ENCODE measurements at places on chromosomes 4 and X.

DNA sequence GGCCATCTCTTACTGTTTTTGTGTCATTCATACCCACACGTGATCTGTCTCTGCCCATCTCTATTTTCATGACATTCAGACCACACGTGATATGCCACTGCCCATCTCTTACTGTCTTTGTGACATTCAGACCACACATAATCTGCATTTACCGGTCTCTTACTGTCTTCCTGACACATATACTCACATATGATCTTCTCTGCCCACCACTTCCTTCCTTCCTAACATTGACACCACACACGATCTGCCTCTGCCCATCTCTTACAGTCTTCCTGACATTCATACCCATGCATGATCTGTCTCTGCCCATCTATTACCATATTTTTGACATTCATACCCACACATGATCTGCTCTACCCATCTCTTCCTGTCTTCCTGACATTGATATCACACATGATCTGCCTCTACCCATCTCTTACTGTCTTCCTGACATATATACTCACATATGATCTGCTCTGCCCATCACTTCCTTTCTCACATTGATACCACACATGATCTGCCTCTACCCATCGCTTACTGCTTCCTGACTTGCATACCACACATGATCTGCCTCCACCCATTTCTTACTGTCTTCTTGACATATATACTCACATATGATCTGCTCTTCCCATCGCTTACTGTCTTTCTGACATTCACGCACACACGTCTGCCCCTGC lies 36.1 kb downstream of the SCML1 start:
- no peak for DNase-seq

DNA sequence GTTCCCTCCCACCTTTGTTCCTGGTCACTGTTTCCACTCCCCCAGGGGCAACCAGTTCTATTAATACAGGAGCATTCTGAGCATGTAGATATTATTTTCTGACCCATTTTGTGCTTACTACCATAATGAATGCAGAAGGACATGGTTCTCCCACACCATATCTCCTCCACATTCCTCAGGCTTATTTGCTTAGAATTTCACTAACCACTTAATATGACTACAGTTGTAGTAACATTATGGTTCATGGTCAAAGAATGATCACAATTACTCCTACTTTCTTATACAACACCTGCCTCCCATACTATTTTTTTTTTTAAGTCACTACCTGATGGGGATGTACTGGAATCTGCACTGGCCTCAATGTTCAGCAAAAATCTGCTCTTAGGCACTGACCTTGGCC lies 7.5 kb upstream of the FAM184B start:
- no peak for DNase-seq

DNA sequence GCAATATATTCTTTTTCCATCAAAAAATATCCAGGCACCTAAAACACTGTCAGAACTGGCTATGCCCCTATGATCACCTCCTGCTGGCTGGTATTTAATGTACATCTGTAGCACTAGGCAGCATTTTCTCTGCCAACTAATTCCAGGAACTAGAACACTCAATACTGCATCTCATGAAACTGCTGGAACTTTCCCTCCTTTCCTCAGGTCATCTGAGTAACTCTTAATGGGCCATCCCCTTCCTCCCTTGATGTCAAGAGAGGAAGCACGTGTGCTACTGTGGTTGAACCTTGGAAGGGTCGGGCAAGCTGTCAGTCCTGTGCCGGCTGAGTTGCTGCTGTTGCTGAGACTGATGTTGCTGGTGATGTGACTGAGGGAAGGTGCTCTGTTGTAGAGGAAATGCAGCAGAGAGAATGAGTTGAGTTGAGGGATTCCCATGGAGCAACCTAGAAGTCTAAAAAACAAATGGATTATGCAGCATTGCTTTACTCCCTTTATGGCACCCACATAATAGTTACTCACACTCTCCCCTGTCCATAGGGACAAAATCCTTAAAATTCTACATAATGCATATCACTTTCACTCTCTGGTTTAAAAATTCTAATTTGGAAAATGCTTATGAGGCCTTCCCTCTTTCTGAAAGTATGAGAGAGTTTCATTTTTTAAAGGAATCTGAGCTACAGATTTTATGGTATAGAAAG lies 39.5 kb downstream of the TMEM165 start:
- DNase-seq, result no peak

DNA sequence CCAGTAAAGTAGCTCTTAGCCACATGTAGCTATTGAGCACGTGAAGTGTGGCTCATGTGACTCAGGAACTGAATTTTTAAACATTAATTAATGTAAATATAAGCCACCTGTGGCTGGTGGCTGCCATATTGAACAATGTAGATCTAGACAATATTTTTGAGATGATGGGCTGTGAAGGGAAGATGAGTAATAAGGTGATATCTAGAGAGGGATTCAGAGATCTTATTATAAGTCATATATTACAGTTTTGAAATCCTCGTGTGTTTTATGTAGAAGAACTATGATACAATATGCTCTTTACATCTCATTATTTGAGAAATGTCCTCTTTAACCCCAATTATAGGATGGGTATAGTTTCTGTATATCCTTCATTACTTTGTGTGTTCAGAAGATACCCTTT lies 5.6 kb downstream of the GAR1 start:
- no peak for DNase-seq

GRCh38 chr4:109295081-109295480 lies 7.4 kb downstream of the COL25A1 start:
- DNase-seq, result no peak

GRCh38 chrX:37287741-37288444 lies 61.3 kb upstream of the PRRG1 start:
- DNase-seq, result no peak

DNA sequence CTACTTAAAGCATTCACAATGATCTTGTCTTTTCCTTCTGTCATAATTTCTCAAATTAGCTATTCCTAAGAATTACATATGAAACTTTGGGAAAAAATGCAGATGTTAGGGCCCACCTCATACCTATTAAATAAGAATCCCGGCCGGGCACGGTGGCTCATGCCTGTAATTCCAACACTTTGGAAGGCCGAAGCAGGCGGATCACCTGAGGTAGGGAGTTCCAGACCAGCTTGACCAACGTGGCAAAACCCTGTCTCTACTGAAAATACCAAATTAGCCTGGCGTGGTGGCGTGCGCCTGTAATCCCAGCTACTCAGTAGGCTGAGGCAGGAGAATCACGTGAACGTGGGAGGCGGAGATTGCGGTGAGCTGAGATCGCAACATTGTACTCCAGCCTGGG lies 158.4 kb upstream of the TLL1 start:
- DNase-seq, result no peak

DNA sequence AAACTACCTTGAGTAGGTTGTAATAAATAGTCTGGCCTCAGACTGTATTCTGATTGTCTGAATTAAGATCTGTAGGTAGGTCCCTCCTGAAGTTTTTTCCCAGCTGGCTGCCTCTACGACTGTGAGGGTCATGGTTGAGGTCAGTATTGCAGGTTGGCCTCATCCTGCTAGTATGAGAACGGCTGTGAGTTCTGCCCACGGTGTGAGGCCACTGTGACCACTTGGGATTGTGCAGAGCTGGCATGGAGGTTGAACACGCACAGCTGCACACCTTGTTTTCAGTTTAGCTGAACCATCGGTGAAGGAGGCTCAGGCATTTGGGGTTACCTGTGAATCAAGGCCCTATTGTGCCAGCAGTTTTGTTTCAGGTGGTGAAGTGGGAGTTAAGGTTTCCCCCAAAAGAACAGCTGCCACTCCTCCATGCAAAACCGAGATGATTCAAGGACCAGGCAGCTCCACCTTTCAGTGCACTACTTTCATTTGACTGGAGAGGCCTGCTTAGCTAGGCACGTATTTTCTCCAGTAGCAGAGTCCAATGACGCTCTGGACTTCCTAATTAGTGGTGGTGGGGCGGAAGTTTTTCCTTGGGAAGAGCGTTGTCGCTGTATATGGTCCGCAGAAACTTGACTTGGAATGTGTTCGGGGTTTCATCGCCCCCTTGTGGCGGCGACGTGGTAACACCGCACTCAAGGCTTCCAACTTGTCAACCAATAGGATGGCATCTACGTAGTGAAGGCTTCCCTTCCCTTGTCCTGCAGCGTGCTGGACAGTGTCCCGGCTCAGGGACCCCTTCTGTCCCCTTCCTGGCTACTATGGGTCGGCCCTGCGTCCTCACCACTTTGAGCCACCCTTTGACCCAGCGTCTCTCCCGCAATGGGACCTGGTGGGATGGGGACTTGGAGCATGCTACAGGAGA lies 13.8 kb downstream of the CMC4 start:
- peak; percentile 73 for DNase-seq

DNA sequence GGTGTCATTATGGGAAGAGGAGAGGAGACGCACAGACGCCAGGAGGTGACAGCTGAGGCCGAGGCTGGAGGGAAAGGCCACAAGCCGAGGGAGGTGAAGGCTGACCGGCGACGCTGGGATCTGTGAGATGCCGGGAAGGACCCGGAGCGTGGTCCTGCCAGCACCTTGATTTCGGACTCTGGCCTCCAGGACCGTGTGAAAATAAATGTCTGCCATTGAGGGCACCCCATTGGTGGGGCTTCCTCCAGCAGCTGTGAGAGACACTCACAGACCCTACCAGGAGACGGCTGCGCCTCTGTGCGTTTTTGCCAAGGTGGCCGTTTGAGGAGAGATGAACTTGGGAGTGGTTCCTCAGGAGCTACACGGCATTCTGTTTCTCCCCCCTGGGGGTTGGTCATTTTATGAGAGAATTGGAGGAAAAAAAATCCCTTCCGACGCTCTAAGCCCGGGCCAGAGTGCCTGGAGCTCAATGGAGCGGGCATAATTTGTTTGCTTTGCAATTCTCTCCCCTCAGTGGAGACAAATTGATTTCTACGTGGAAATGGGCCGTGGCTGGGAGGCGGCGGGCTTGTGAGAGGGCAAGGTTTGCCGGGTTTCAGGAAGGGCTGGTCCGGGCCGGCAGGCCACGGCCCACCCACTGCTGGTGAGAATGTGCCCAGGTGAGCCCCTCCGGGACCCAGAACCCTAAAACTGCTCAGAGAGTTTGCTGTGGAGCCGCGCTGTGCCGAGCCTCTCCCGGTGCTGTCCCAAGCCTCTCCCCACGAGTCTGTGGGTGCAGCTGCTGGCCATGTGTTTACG lies 53.9 kb downstream of the CPZ start:
- no peak for DNase-seq

DNA sequence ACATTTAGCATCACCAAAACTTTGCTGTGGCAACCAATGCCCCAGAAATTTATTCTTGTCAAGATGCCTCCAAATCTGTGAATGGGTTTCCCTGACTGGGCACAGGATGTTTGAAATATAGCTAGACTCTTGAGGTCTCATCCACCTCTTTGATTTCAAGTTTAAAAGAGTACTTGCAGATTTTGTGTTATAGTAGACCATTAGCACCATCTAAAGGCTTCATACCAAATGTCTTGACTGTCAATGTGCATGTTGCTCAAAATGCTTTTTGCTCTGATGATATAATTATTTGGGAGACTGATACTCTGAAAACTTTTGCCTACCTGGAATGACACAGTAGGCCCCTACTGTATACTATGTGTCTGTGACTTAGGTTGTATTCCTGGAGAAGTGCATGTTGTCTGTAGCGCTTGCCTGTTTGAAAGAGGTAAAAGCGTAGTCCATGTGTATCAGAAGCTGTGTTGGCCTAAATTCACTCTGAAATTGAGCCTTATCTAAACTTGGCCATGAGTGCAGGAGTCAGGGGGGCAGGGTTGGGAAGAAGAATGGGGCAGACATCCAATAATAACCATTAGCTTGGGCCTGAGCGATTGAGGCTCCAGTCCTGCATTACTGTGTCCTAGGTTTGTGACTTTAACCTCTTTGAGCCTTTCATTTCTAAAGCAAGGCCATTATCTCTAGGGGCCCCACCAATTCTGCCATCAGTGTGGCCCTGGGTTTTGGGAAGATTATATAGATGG lies 33.8 kb downstream of the NDP start:
- no peak for DNase-seq

DNA sequence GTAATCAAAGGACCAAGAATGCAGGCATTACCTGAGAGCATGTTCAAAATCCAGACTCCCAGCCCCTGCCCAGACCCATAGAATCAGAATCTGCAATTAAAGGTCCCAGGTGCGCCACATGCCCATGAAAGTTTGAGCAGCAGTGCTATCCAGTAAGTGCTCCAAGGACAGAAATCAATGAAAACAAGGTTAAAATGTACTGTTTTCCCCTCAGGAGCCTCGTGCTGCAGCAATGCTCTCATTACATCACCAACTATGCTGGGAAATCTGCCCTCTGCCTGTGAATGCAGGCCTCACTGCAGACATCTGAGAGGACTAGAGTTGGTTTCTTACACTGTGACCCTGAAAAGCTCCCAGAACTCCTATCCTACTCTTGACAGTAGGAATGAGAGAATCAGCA lies 21.1 kb downstream of the ANXA5 start:
- DNase-seq, result no peak

DNA sequence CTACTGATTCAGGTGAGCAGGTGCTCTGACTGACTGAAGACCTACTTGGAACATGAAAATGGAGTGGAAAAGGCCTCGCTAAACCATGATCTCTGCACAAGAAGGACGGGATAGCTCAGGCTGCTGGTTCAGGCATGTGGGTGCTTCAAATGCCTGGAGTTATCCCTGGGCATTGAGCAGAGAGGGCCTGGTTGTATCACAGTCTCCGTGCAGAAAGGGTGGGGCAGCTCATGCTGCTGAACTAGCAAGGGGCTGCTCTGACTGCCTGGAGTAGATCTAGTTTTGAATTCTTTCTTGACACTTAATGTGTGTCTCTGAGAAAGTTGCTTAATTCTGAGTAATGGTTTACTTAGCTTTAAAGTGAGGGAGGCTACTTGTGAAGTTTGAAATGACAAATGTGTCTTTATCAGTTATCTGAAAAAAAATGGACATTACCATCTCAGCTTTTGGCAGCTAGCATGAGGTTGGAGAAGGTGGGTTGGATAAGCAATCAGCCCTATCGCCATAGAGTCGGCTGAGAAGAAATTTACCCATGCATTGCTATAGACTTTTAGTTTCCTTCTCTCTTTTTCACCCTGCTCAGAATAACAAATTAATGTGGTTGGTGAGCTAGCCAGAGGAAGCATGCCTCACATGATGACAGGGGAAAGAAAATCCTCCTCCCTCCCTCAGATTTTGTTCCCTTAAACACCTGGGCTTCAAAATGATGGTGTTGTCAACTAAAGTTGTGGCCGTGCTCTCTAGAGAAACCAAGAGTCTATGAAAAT lies 832.4 kb downstream of the STIM2 start:
- no peak for DNase-seq

- DNase-seq, result no peak
Observed at GRCh38 chr4:128341634-128342033, 54.0 kb upstream of the PGRMC2 start.

DNA sequence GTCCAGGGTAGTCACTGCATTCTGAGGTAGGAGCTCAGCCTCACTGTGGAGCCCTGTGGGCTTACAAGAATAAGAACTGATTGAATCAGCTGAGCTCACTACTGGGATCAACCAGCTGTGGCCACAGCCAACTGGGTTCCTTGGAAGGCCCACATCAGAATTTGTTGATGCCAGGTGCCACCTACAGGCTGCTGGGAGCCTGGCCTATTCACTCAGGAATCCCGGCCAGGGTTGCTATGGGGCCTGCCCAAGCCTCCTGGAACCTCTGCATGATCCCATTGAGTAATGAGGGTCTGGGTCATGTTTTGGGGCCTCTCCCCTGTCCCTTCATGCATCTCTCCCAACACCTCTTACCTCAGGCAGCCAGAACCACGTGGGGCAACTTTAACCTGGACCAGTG lies 53.9 kb upstream of the KIAA1210 start:
- no peak for DNase-seq
